Stimulated activated CD4-positive, alpha-beta T cell treated with anti-CD3 and anti-CD28 coated beads, Interleukin-15, amount 100 ng/mL, for 24 hours (primary cell): ENCODE measurements at places on chromosomes 5 and 9.

GRCh38 chr5:15611008-15611407, 111.0 kb downstream of the FBXL7 start:
- DNase-seq, result no peak

GRCh38 chr5:64269164-64269563, 103.5 kb downstream of the RNF180 start:
- DNase-seq, result no peak

DNA sequence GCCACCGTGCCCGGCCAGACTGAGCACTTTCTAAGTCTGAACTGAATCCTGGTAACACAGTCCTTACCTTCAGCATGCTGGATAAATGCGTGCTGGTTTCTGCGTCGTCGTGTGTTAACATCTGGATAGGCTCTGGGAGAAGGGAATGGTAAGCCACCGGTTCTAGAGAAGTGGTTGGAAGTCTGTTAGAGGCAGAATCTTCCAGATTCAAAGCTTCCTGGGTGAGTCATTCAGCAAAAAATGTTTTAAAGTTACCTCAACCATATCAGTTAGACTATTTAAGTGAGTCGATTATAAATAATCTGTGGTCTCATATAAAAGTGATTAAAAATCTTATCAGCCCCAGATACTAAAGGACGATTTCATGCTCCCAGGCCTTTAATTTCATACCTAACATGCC, 256.5 kb upstream of the NFIL3 start:
- DNase-seq, result no peak

DNA sequence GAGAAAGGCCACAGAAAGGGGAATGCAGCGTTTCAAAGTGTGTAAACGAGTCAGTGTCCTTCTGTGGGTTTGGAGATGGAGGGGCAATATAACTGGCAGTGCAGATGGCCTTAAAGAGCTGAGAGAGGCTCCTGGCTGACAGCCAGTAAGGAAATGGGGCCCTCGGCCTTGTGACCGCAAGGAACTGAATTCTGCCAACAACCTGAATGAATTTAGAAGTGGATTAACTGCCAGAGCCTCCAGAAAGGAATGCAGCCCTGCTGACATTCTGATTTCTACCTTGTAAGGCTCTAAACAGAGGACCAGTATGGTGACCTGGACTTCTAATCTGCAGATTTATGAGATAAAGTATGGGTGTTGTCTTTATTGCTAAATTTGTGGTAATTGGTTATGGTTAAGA, 17.5 kb upstream of the NREP start:
- no peak for DNase-seq

DNA sequence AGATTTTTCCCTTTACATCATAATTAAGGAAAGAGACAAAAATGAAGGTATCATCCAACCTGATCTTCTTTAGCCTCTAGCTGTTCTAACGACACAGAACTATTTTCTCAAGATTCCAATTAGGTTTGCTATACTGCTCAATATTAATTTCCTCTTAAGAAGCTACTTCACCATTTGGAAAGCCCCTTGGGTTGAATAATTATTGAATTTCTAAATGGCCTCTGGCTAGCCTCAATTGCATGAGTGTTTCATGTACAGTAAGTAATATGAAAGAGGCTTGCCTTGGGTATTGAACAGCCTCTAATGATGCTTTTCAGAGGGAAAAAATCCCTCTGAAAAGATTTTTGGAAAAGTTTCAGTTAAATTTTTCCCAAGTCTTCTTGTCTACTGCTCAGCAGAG, 3.7 kb upstream of the MOB3B start:
- DNase-seq, result no peak
